Progenitor cell of endocrine pancreas (in vitro differentiated cells): ENCODE measurements at places on chromosomes 13 and 19.

- no peak overlapping the region for H3K4me3 ChIP-seq
- peaks cover 5% of the 10 kb centered on the region for H3K4me1 ChIP-seq
- H3K36me3 ChIP-seq: no peaks in the 10 kb centered on the region
- H3K27ac ChIP-seq: no peak overlapping the region
- H3K27me3 ChIP-seq: no peaks in the 10 kb centered on the region
These were observed 25.2 kb upstream of the KATNAL1 start for GRCh38 chr13:30332456-30333143.

GRCh38 chr19:42306646-42307045 lies 4.2 kb upstream of the PAFAH1B3 start:
- H3K36me3 ChIP-seq: no peaks in the 10 kb centered on the region
- peaks cover 6% of the 10 kb centered on the region for H3K27me3 ChIP-seq
- no peak overlapping the region for H3K27ac ChIP-seq
- H3K4me1 ChIP-seq: peaks cover 10% of the 10 kb centered on the region
- DNase-seq: no peak

- H3K4me1 ChIP-seq: no peaks in the 10 kb centered on the region
- H3K36me3 ChIP-seq: no peaks in the 10 kb centered on the region
- peaks cover 14% of the 10 kb centered on the region for H3K27me3 ChIP-seq
- no peak overlapping the region for H3K27ac ChIP-seq
These were observed 5.3 kb downstream of the TMPRSS9 start for GRCh38 chr19:2365201-2365970.

DNA sequence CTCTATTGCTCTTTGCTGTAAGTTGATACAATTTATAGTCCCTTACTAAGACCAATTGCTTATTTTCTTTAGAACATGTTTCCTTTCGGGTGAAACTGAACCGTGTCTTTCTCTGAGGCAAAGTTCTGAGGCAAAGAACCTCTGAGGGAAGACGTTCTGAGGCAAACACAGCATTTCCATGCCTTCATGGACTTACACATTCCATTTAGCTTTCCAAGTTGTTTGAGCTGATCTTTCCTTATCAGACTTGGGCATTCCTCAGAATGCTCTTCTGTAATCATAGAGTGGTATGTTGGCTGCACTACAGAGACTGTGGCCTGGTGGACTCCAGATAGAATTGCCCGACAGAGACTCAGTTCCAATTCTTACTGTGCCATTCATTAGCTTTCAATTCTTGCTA lies 579.1 kb downstream of the KCTD12 start:
- no peak overlapping the region for H3K27ac ChIP-seq
- no peak for DNase-seq
- H3K4me3 ChIP-seq: no peak overlapping the region
- peaks cover 10% of the 10 kb centered on the region for H3K4me1 ChIP-seq
- no peaks in the 10 kb centered on the region for H3K27me3 ChIP-seq
- H3K36me3 ChIP-seq: no peaks in the 10 kb centered on the region

- H3K4me1 ChIP-seq: peaks cover 61% of the 10 kb centered on the region
- H3K4me3 ChIP-seq: no peak overlapping the region
- peaks cover 3% of the 10 kb centered on the region for H3K27me3 ChIP-seq
- no peak overlapping the region for H3K27ac ChIP-seq
- DNase-seq: no peak
These were observed 20.8 kb downstream of the MBNL2 start for GRCh38 chr13:97242755-97243497.

DNA sequence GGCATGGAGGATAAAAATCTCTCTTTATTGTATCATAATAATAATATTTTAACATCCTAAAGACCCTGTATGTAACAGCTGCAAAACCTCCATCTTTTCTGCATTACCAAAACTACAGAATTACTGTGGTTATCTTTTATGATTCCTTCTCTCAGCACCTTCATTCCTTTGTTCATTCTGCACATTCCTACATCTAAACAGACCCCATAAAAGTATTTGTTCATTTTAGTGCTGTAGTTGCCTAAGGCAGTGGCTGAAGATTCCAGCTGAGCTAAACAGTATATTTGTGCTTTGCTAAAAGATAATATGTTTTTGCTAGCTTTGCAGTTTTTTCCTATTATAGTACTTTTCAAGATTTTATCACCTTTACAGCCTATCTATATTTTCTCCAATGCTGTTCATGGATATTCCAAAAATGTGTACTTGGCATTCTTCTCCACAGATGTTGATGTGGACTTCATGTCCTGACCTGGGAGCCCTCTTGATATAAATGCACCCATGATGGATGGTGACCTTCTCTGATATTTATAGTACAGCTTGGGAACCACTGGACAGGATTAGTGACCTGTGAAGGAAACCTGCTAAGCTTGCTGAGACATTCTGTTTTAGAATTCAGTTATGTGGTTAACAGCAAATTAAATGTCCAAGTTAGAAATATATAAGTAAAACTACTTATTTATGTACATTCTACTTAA lies 2832.9 kb upstream of the PCDH20 start:
- no peak overlapping the region for H3K27ac ChIP-seq
- H3K4me1 ChIP-seq: no peaks in the 10 kb centered on the region
- no peaks in the 10 kb centered on the region for H3K36me3 ChIP-seq
- H3K27me3 ChIP-seq: no peaks in the 10 kb centered on the region
- no peak overlapping the region for H3K4me3 ChIP-seq

DNA sequence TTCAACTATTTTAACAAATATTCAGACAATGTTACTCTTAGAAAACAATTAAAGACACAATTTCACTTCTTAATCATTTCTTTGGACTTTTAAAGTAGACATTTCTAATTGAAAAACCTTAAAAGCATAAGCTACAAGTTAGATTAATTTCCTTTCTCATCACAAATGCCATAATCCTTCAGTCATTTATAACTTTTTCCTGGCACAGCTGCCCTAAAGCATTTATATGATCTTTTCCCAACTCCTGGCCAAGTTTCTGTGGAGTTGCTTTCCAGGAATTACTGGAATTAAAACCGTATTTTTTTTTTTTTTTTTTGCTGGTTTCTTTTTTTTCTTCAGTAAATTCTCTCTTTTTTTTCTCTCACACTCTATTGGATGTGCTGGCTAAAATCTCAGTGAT lies 615.9 kb downstream of the TBC1D4 start:
- no peak overlapping the region for H3K27ac ChIP-seq
- DNase-seq: no peak
- peaks cover 3% of the 10 kb centered on the region for H3K36me3 ChIP-seq
- H3K4me1 ChIP-seq: no peaks in the 10 kb centered on the region
